ENCODE measurements at places on chromosomes 3 and 15. TPM values are rescaled to one million over a fixed set of nuclear protein-coding genes. Genes with fewer than 3 reads are reported as not detected.

Gene CNTN6
- not detected for total RNA-seq

Gene GHRL
- total RNA-seq, result not detected

DNA sequence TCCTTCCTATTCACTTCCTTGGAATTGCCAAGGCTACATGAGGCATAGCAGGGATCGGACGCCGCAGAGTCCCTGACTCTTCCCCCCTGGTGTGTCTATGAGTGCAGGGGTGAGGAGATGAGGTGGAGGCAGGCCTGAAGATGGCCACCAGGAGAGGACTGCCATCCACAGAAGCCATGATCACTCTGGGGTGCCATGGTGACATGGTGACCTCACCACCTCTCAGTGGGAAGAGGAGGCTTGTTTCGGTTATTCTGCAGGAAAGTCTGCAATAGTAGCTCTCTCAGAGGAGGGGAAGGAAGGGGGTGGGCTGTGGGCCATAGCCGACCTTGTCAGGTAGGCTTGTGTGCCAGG lies 57.0 kb upstream of the LIMD1 start:
- DNase-seq, result no peak
- H3K27me3 ChIP-seq, result no peaks in the 10 kb centered on the region
- no peak overlapping the region for H3K4me3 ChIP-seq
- H3K36me3 ChIP-seq, result peaks cover 40% of the 10 kb centered on the region
- no peak overlapping the region for H3K27ac ChIP-seq
- no peaks in the 10 kb centered on the region for H3K4me1 ChIP-seq

- peaks cover 16% of the 10 kb centered on the region for H3K36me3 ChIP-seq
- no peak overlapping the region for H3K27ac ChIP-seq
- DNase-seq, result peak; percentile 39
Observed at GRCh38 chr3:113495035-113495434, 19.9 kb downstream of the SPICE1 start.

GRCh38 chr15:37072181-37072580 lies 28.2 kb downstream of the MEIS2 start:
- no peak for DNase-seq
- H3K36me3 ChIP-seq, result peaks cover under 1% of the 10 kb centered on the region
- no peak overlapping the region for H3K4me3 ChIP-seq

GRCh38 chr3:58683001-58683458 lies 16.5 kb upstream of the FAM3D start:
- no peaks in the 10 kb centered on the region for H3K4me1 ChIP-seq
- H3K4me3 ChIP-seq, result no peak overlapping the region
- H3K27me3 ChIP-seq, result peaks cover 20% of the 10 kb centered on the region
- H3K27ac ChIP-seq, result no peak overlapping the region
